ENCODE measurements at places on chromosomes 4 and X. TPM values are rescaled to one million over a fixed set of nuclear protein-coding genes. Genes with fewer than 3 reads are reported as not detected.

TMPRSS11D gene
- not detected for total RNA-seq

CNOT6L gene
- total RNA-seq = 23.3 TPM

ZRSR2 gene
- total RNA-seq = 8.3 TPM

MAMLD1 gene
- total RNA-seq = 2.2 TPM

SHISA3 gene
- 2.2 TPM for total RNA-seq

AR gene
- total RNA-seq = 22.6 TPM

STATH gene
- total RNA-seq = not detected

PCDH19 gene
- total RNA-seq = 0.71 TPM

PAGE4 gene
- total RNA-seq = not detected

CXCL8 gene
- total RNA-seq = 0.92 TPM

GPRASP2 gene
- 19.3 TPM for total RNA-seq

NDNF gene
- 7.2 TPM for total RNA-seq

LIMCH1 gene
- total RNA-seq = 281 TPM

CLCN4 gene
- total RNA-seq = 33.9 TPM

CHRDL1 gene
- total RNA-seq = 3.1 TPM

GLRB gene
- total RNA-seq = 23.3 TPM

MAGEC3 gene
- not detected for total RNA-seq

IL21 gene
- not detected for total RNA-seq

SYTL4 gene
- 1.3 TPM for total RNA-seq

DGAT2L6 gene
- total RNA-seq = not detected

GAGE1 gene
- not detected for total RNA-seq

IL15 gene
- total RNA-seq = 2.5 TPM

TMEM156 gene
- total RNA-seq = not detected

DUSP9 gene
- total RNA-seq = 0.09 TPM

CLDN2 gene
- total RNA-seq = not detected

PPP4R3C gene
- not detected for total RNA-seq

SMIM10 gene
- total RNA-seq = 7.3 TPM

LRAT gene
- total RNA-seq = not detected

SOWAHB gene
- not detected for total RNA-seq
